GM10248 (cell line): ENCODE measurements at places on chromosomes 7 and 10.

- no peak for DNase-seq
These were observed 129.9 kb downstream of the NOC3L start for GRCh38 chr10:94232711-94233383.

DNA sequence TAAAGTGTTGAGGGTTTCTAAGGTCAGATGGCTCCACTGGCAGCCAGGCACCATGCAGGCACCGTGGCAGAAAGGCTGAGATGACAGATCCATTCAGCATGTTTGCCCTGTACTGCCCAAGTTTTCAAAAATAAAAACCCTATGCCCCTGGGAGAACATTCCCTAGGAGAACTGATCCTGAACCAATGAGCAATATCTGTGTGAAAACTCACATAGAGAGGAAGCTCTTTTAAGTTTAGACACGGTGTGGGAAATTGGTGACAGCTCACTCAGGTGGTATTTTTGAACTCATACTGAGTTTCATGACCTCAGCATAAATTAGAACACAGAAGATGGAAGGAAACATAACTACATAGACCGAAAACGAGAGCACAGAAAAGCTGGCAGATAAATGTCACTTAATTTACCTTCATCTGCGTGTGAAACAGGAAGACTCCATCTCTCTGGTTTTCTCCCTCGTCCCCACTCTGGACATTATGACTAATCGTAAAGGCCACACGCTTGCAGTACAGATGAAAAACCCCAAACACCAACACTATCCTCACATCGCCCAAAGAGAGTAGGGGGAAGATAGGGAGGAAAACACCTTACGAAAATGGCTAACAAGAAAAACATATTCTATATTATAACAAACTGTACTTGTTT is 127.8 kb downstream of the ICA1 start:
- DNase-seq, result peak; percentile 62

GRCh38 chr10:97520978-97521761 is 22.4 kb downstream of the UBTD1 start:
- no peak for DNase-seq

- DNase-seq, result no peak
These were observed 17.1 kb upstream of the IL6 start for GRCh38 chr7:22709857-22710256.

- DNase-seq, result no peak
These were observed 116.6 kb upstream of the WDR11 start for GRCh38 chr10:120734483-120735078.

DNA sequence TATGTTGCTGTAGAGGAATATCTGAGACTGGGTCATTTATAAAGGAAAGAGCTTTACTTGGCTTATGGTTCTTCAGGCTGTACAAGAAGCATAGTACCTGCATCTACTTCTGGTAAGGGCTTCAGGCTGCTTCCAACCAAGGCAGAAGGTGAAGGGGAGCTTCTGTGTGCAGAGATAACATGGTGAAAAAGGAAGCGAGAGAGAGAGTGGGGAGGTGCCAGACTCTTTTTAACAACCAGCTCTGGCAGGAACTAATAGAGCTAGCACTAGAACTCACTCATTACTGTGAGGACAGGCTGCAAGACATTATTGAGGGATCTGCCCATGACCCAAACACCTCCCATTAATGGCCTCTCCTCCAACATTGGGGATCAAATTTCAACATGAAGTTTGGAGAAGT is 94.5 kb downstream of the KIF20B start:
- no peak for DNase-seq

GRCh38 chr7:44093102-44093641 is 10.8 kb upstream of the POLM start:
- no peak for DNase-seq

GRCh38 chr10:48542471-48543181 is 62.2 kb downstream of the ARHGAP22 start:
- no peak for DNase-seq

GRCh38 chr10:18532881-18533535 is 118.4 kb downstream of the NSUN6 start:
- DNase-seq, result no peak

- DNase-seq, result no peak
These were observed 46.3 kb upstream of the CTBP2 start for GRCh38 chr10:125206623-125207022.

- peak; percentile 18 for DNase-seq
These were observed 276.9 kb upstream of the NEBL start for GRCh38 chr10:21173802-21174714.

- DNase-seq, result no peak
These were observed 101.1 kb upstream of the PPIF start for GRCh38 chr10:79246209-79246581.

- no peak for DNase-seq
These were observed 77.5 kb downstream of the SDK1 start for GRCh38 chr7:3378390-3379150.

GRCh38 chr10:48729222-48729621 is 44.5 kb downstream of the WDFY4 start:
- DNase-seq, result no peak

GRCh38 chr7:151695951-151696541 is 176.4 kb upstream of the RHEB start:
- DNase-seq, result no peak

GRCh38 chr7:45601094-45601493 is 26.9 kb downstream of the ADCY1 start:
- no peak for DNase-seq

DNA sequence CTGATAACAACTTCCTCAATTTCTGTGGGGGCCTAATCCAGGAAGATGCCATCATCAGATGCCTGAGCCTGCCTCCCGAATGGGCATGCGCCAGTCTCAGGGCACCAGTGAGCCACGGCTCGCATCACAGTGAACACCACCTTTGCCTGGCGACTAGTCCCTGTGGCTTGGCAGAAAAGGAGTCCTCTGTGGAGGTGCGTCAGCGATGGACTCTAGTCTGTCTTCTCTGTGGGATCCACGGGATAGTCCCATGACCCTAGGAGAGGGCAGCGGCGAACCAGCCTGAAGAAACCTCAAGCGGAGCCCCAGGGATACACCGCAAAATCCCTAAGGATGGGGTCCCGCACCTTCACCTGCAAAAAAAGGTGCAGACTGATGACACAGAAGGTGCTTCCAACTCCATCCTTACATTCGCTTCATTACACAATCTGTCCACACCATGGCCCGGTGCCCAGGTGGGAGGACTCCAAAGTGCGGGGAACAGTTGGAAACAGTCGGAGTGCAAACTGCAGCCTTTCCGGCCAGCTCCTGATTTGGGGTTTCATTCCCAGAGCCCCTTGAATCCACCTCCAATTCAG is 35.1 kb upstream of the ZNF273 start:
- no peak for DNase-seq

GRCh38 chr7:34162027-34162565 is 256.8 kb downstream of the BMPER start:
- no peak for DNase-seq

DNA sequence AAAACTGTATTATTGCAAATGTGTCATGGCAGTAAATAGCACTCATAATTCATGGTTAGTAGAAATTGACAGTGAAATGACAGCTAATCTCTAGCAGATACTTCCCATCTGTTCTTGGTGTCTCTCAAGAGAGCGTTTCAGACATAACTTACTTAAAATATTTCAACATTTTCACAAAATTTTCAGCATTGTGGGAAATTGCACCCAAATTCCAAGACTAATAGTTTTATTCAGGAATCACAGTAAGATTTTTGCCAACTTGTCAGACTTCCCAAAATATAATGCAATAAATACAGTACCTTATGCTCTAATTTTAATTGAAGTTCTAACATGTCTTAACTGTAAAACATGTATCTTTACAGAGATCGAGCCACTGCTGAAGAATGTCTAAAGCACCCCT is 41.2 kb downstream of the STK17A start:
- DNase-seq, result no peak

- DNase-seq, result no peak
These were observed 16.3 kb downstream of the CASD1 start for GRCh38 chr7:94525923-94526322.

DNA sequence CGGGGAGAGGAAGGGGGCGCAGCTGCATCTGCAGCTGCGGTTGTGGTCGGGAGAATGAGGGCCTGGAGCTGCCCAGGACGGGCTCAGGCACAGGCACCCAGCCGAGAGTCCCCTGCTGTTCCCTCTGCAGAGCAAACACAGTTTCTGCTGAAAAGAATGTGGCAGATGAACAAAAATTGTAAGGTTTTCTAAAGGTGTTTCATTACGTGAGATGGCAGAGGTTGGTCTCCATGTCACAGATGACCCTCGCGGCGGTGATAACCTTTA is 456.2 kb downstream of the DNAJB6 start:
- DNase-seq, result no peak

DNA sequence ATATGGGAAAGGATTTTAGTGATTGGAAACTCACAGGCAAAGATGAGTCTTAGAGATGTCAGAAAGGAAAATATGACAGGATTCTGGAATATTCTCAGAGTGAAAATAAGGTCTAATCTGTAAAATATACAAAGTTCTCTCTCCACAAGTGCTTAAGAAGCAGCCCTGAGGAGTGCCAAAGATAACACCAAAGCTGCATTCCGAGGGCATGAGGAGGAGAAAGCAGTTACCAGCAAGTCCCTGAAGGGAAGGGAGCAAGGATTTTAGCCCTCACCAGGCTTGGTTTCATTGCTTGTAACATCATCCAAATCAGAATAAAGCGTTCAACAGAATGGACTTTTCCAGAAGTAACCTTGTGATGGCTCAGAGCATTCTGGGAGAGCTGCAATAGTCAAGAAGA is 31.4 kb upstream of the DLX6 start:
- no peak for DNase-seq

DNA sequence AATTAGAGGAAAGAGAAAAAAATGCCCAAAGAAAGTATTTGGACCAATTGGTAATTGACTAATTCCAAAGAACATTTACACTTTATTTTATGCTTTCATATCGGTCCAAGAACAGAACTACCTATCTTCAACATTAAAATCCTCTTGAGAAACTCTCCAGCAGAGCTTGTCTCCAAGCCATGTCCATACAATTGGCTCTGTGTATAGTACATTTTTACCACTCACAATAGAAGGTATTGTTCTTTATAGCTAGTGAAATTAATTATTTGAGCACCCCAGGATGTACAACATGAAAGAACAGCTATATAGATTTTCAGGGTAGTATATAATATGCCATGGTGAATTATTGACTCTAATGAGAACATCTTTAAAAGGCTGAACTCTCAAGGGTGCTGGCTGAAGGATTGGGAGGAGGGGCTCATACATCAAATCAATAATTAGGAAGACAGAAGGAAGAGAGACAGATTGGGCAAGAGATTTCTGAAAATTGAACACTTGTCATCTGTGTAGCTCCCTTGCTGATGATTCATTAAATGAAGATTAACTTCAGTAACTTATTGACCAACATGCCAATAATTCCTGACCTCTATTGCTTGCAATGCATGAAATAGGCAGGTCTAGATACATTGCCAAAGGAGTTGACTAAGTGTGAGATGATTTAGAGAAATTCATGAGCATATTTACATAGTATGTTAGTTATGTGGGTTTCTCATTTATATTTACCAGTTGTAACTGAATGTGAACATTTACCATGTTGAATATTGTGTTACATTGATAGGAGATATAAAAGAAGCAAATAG is 249.7 kb downstream of the MTERF1 start:
- no peak for DNase-seq

GRCh38 chr10:78568620-78569019 is 500.1 kb upstream of the ZMIZ1 start:
- no peak for DNase-seq

DNA sequence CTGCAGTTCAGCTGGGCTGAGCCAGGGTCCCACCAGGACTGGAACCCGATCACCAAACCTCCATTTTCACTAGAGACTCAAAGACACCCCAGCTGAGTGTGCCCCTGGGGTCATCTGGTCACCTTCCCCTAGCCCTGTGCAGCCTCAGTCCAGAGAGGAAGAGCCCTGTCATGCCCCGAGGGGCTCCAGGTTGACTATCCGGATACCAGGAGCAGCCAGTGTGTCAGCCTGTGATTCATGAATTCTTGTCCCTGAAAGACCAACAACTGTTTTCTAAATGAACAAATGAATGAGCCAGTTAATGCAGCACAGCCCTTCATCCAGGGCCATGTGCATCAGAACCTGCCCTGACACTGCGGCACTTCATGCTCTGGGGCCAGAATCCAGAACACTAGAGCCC is 201.9 kb upstream of the TCERG1L start:
- no peak for DNase-seq

GRCh38 chr10:28728366-28728765 is 51.0 kb downstream of the BAMBI start:
- no peak for DNase-seq

DNA sequence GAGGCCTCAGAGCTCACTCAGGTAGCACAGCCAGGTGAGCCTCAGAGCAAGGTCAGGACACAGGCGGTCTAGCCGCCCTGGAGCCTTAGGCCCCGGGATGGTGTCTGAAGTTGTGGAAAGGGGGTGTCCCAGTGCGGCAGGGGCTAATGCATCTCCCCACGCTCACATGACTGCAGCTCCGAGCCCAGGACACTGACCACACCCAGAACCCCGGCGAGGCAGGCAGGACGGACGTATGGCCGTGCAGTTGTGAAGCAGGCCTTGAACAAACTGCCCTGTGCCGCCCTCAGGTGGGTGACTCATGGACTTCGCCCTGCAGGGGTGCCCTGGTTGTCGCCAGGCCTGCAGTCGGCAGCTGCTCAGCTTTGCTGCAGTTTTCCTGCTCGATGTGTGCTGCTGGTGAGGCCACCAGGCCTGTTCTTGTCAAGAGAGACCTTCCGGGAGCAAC is 5.0 kb upstream of the PRKAR1B start:
- no peak for DNase-seq

GRCh38 chr10:127836966-127837365 is 55.8 kb downstream of the CLRN3 start:
- DNase-seq, result no peak

- DNase-seq, result no peak
These were observed 123.0 kb downstream of the GPR85 start for GRCh38 chr7:112963634-112964033.

GRCh38 chr10:47164126-47164799 is 135.7 kb upstream of the GDF10 start:
- DNase-seq, result no peak

DNA sequence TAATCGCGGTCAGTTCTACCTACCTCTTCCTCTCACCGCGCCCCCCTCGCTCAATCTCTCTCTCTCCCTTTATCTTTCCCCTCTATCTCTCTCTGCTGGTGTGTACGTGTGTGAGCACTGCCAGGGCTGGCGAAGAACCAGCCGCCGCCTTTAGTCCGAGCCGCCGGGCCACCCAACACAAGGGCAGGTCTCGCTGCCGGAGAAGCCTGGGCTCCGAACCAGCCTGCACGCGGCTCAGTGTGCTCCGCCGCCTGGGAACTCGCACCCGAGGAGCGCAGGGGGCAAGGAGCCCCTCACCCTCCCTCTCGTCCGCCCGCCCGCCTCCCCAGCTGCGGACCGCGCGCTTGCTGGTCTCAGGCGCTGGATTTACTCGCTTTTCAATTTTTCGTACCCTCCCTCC is 1.7 kb downstream of the NXPH1 start:
- DNase-seq, result no peak

DNA sequence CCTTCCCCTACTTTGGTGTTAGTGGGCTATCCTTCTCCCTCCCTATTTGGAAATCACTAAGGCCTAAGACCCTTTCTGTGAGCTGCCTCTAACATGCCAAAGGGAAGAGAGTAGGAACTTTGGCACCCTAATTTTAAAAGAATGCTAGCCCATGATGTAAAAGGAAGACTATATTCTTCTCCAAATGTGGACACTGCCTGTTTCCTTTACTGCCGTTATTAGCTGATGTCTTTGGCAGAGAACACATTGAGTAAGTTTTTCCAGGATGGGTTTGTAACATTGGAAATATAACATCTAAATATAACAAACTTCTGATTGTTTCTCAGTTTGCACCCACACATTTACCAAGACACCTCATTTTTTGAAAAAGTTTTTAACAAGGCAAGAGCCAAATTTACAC is 56.9 kb upstream of the TNKS2 start:
- no peak for DNase-seq

GRCh38 chr7:37379546-37380277 is 69.0 kb downstream of the ELMO1 start:
- DNase-seq, result no peak
